ENCODE measurements at places on chromosomes 1 and 21.

- no peak for DNase-seq
Observed at GRCh38 chr1:156958247-156958714, 37.8 kb downstream of the LRRC71 start.

DNA sequence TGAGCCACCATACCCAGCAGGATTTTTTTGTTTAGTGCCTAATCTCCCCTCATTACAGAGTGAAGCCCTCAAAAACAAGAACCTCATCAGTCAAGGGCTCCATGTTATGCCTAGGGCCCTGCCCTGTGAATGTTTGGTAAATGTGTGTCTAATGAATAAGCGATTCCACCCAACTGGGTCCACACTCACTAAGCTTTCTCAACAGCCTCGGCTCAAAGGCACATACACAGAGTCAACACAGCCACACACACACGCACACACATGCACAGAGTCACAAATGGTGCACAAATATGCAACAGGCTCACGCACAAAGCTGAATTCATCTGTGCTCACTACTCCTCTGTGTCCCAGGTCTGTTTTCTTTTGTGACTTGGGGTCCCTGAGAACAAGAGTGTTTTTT, 11.7 kb upstream of the SYNC start:
- no peak for DNase-seq

GRCh38 chr1:215526147-215526845, 40.8 kb upstream of the KCTD3 start:
- peak; percentile 20 for DNase-seq

DNA sequence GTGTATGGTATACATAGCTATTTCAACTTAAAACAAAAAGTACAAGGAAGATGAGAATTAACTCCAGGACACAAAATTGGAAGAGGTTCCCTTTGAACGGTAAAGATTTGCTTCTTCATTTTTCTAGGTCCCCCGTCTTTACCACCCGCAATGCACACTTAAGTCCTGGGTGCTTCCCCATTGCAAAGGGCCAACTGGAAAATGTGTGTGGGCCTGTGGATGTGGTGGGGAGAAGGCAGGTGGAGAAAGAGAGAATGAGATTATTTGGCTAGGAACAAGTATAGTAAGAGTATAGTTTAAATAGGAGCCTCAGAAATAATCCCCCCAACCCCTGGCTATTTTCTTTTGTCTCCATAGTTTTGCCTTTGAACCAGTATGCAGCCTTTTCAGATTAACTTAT, 115.4 kb downstream of the HLX start:
- DNase-seq = no peak

- peak; percentile 29 for DNase-seq
Observed at GRCh38 chr1:75423616-75424015, 187.3 kb downstream of the SLC44A5 start.

Data from NCI-H2171 (cell line).